ENCODE measurements at places on chromosomes 2 and 18.

- no peak for DNase-seq
Observed at GRCh38 chr2:58669998-58670397, 428.9 kb upstream of the FANCL start.

- DNase-seq: peak; percentile 42
Observed at GRCh38 chr18:43526426-43527145, 249.3 kb upstream of the SYT4 start.

GRCh38 chr2:205024822-205025518, 479.7 kb downstream of the PARD3B start:
- DNase-seq: peak; percentile 74

GRCh38 chr2:192828175-192828574, 633.4 kb upstream of the TMEFF2 start:
- DNase-seq: no peak

- DNase-seq: no peak
Observed at GRCh38 chr2:172965433-172966212, 110.0 kb upstream of the MAP3K20 start.

DNA sequence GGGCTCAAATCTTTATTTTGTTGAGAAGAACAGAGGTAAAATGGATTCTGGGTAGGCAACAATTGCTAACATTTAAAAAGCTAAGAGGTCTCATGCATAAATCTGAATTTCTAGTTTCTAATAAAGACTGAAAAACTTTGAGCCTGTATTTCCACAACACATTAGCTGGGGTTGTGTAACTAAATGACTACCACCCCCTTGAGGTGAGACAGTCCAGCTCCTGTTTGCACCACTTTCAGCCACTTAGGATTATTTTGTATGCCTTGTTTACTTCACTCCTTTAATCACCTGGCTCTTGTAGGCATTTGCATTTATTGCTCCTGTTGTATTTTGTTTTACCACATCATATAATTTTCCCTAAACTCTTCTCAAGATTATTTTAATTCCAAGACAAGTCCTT, 376.6 kb downstream of the PTH2R start:
- DNase-seq: no peak

- DNase-seq: no peak
Observed at GRCh38 chr2:203913947-203914346, 22.6 kb upstream of the ICOS start.

DNA sequence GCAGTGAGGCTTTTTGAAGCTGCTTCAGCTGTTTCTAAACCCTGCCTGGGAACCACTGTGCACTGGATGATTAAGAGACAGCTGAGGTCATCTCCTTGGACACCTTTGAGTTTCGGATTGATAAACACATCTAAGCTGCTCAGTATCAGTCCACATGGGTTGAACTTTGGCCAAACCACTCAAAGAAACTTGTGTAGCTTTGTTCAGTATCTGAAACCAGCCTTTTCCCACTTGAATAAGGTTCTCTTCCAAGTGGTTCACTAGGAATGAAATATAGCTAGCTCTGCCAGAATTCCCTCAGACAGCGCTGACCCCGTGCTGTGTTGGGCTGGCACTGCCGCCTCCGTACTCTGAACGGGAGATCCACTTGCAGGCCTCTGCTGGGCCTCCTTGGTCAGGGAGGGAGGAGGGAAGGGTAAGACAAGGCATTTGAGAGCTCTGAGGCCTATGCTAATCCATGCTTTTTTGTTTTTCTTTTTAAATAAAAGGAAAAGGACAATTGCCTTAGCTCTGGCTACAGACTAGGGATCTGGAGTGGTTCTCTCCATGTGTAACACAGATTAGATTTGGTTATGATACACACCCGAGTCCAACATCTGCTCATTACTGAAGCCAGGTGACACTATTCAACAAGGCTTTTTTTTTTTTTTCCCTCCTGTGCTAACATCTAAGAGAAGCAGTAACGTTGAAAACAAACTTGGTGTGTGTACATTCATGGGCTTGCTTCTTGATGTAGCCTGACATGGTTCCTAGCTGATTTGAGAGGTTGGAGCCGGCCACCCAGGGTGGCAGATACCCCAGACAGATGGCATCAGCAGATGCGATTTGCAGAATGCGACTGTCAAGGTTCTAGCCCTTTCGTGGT, 67.7 kb downstream of the NCK2 start:
- no peak for DNase-seq

- peak; percentile 26 for DNase-seq
Observed at GRCh38 chr2:85327160-85327821, 498 bp downstream of the TGOLN2 start.

DNA sequence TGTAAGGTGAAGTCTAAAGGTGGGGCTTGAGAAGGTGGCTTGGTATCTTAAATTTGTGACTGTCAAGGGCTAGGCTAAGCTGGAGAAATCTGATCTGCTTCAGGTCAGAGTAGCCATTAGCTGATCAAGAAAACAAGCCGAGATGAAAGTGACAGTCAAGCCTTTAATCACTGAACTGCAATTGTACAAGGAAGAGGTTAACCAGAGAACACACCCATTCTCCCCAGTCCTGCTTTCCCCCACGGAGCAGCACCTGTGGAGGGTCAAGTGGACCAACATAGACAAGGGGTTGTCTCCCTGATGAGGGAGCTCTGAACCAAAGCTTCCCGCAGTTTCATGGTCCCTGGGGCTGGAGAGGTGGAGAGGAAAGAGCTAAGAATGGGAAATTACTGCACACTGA, 901.2 kb downstream of the DCC start:
- DNase-seq: no peak

- DNase-seq: peak; percentile 59
Observed at GRCh38 chr2:112958428-112959108, 19.2 kb upstream of the IL36G start.

GRCh38 chr2:231342061-231342711, 53.3 kb upstream of the B3GNT7 start:
- DNase-seq: no peak

- no peak for DNase-seq
Observed at GRCh38 chr2:59932341-59932740, 621.1 kb downstream of the BCL11A start.

- DNase-seq: no peak
Observed at GRCh38 chr2:64727843-64728463, 74.2 kb upstream of the SERTAD2 start.

GRCh38 chr2:13474538-13474937, 757.8 kb downstream of the TRIB2 start:
- no peak for DNase-seq

- no peak for DNase-seq
Observed at GRCh38 chr2:29487967-29488555, 372.8 kb downstream of the CLIP4 start.

GRCh38 chr2:128379021-128380015, 60.6 kb upstream of the HS6ST1 start:
- no peak for DNase-seq

DNA sequence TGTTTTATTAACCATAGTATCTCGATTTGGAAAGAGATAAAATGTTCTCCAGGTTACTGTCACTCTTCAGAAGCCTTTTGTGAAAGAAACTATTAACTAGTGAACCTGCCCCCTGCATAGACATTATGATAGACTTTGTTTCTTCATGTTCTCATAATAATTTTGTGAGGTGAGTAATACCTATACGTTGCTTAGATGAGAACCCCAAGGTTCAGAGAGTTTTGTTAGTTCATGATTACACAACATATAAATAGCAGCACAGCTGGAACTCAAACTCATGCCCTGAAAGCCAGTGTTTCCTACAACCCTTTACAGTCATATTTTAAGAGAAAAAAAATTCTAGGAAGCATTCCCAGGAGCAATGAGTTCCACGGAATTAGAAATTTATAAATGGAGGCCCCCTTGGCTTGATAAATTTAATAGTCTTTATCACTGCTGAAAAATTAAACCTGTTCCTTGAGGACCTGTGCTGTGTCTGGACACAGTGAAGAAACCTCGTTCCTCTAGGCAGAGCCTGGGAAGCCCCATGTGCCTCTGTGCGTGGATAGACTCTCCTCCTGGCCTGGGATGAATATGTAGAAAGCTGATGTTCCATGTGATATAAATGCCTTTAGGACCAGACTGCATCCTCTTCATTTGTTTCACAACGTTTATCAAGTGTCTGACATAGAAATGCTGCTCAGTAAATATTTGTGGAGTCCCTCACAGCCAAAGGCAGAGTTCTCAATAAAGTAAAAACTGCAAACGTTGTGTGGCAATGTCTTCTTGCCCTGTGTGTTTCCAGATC, 1257.0 kb upstream of the GYPC start:
- no peak for DNase-seq

- DNase-seq: no peak
Observed at GRCh38 chr2:229646186-229646723, 68.1 kb downstream of the DNER start.

DNA sequence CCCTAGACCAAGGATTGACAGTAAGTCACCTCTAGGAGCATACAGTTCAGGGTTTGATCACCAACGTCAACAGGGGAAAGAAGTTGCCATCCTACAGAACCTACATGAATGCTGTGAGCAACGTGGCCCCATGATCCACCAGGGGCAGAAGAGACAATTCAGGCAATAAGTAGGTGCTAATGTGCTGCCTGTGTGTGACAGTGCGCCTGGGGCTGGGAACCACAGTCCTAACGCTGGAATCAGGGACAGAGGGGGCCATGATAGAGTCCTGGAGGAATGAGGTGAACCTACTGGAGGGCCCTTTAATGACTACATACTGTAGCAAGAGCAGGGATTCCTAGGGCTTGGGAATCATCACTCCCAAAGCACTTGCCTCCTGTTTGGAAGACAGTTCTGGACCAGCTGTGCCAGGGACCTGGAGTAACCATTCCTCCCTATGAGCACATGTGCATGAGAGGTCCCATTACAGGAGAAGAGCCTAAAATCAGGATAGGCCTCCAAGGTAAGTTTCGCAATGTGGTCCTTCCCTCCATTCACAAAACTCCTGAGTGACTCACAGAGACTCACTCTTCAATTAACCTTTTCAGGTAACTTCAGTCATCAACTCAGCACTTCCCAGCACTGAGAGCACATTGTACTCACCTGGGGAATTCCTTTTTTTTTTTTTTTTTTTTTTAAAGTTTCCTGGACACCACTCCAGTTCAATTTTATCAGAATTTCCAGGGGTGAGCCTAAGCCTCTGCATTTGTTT, 214.0 kb downstream of the TMEM163 start:
- DNase-seq: no peak

Measured in HS-27A (cell line).